ENCODE measurements at places on chromosomes 3 and 15. TPM values are rescaled to one million over a fixed set of nuclear protein-coding genes. Genes with fewer than 3 reads are reported as not detected.

Gene SCAMP5
- total RNA-seq, result 2.2 TPM

Gene HIGD2B
- total RNA-seq, result not detected

Gene KIF15
- 17.1 TPM for total RNA-seq

Gene GOLGA6D
- total RNA-seq, result not detected

Gene POC1A
- total RNA-seq, result 10.0 TPM

Gene PLSCR2
- total RNA-seq, result not detected

Gene ADPRH
- total RNA-seq, result 4.1 TPM

Gene USP3
- 45.8 TPM for total RNA-seq

DNA sequence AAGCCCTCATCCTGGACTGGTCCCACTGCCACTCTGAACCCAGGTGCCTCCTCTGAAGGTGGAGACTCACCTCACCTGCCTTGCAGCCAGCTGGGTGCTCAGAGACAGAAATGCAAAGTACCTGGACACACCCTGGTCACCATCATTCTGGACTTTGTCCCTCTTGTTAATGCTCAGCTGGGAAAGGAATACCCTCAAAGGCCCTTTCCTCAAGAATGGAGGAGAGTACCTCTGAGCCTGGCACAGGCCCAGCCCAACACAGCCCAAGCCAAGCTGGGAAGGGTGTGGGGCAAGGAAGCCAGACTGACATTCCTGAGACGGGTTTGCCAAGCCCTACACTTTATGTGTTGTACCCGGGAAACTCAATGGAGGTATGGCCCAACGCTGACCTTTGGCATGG, 983 bp upstream of the ALAS1 start:
- DNase-seq, result no peak

DNA sequence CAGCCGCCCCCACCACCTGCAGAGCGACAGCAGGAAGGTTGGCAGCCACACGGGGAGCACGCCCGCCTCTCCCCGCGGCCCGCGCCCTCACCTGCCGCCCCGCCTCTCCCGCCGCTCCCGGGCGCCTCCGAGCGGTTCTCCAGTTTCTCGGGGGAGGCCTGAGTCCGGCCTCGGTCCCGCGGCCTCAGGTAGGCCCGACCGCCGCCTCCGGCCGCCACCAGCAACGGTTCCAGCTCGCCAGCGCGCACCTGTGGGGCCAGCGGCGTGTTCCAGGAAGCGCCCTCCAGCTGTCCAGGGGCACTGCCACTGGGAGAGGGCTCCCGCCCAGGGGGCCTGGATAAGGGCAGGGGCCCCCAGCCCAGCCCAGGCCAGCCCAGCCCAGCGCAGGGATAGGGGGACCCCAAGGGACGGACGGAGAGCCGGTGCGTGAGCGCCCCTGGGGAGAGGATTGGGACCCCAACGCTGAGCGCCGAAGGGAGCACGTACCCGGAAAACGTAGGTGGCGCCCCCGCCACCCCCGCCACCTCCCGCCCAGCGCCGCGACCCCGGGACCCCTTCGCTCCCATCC, 2.2 kb downstream of the LTK start:
- no peak for DNase-seq

GRCh38 chr3:141690431-141691072, 47.5 kb upstream of the RNF7 start:
- DNase-seq, result no peak

- no peak for DNase-seq
Observed at GRCh38 chr3:123349201-123349535, 99.7 kb downstream of the ADCY5 start.

GRCh38 chr15:73957276-73957675, 31.0 kb downstream of the LOXL1 start:
- no peak for DNase-seq

- DNase-seq, result no peak
Observed at GRCh38 chr3:47323431-47324277, 40.9 kb downstream of the KLHL18 start.

DNA sequence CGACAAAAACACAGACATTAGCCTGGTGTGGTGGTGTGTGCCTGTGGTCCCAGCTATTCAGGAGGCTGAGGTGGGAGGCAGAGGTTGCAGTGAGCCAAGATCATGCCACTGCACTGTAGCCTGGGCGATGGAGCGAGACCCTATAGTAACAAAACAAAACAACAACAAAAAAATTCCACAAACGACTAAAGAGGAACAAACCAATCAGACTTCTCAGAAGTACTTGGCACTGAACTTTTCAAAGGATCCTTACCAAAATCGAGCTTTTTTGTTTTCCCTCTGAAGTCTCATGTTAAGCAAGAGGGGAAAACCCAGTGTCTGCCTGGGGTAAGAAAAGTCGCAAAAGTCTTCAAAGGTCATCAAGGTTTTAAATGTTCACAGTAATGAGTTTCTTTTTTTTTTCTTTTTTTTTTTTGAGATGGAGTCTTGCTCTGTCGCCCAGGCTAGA, 30.1 kb upstream of the TFRC start:
- DNase-seq, result no peak

DNA sequence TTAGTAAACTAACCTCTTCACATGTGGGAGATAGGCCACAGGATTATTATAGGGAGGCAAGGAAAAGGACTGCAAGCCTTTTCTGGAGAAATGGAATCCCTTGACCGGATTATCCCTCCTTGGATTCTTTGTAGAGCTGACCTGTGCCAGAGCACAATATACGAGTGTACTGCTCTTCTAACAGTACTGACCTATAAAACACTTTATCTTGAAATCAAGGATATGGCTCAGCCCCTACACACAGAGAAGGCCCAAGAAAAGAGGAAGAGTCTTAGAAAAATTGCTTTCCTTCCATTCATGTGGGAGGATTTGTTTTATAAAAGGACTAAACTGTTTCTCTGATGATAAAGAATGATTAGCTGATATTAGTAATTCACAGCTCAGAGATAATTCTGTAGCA, 42.2 kb downstream of the DMXL2 start:
- DNase-seq, result no peak
